Central memory CD8-positive, alpha-beta T cell (primary cell): ENCODE measurements at places on chromosomes 12 and 14.

DNA sequence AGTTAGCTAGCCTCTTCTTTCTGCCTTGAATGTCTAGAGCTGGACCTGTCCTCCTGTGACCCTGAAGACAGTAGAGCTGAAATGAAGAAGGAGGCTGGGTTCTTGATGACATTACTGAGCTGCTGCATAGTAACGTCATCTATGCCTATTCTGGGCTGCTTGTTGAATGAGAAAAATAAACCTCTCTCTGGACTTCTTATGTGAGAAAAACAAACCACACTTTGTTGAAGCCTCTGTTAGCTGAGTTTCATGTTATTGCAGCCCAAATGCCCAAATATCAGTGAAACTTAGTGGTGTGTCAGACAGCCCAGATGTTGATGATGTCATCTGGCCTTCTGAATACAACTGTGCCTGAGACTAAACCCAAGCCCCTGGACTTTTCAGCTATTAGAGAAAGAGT, 67.0 kb upstream of the MAX start:
- no peak overlapping the region for H3K27ac ChIP-seq
- H3K27me3 ChIP-seq, result peaks cover 10% of the 10 kb centered on the region
- no peak overlapping the region for H3K4me3 ChIP-seq
- H3K36me3 ChIP-seq, result no peaks in the 10 kb centered on the region

GRCh38 chr14:22978981-22979671, 3.2 kb downstream of the AJUBA start:
- no peaks in the 10 kb centered on the region for H3K36me3 ChIP-seq
- H3K27ac ChIP-seq, result no peak overlapping the region
- DNase-seq, result no peak
- H3K4me3 ChIP-seq, result no peak overlapping the region
- peaks cover 15% of the 10 kb centered on the region for H3K27me3 ChIP-seq
- H3K4me1 ChIP-seq, result no peaks in the 10 kb centered on the region

- H3K27me3 ChIP-seq, result peaks cover 65% of the 10 kb centered on the region
- no peaks in the 10 kb centered on the region for H3K36me3 ChIP-seq
- H3K27ac ChIP-seq, result no peak overlapping the region
- H3K4me1 ChIP-seq, result no peaks in the 10 kb centered on the region
- no peak overlapping the region for H3K4me3 ChIP-seq
Measured at GRCh38 chr14:69547701-69548348, 26.8 kb downstream of the CCDC177 start.

DNA sequence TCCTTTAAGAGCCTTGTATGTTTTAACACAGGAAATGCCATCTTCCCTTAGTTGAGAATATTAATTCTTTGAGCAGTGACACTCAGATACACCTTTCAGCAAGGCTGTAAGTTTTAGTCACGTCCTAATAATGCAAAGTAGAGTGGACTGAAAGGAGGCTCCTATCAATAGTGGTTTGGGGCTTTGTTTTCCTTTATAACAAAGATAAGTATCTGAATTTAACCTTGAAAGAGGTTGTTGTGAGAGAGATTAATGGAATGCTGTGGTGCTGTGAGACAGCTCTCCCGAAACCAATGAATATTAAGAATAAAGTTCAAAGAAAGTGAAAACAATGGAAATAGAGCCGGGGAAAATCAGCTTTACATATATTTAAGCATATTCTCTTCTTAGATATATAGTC, 259.6 kb downstream of the ERC1 start:
- no peaks in the 10 kb centered on the region for H3K4me1 ChIP-seq
- peaks cover 3% of the 10 kb centered on the region for H3K36me3 ChIP-seq
- no peak for DNase-seq
- no peak overlapping the region for H3K4me3 ChIP-seq
- H3K27ac ChIP-seq, result no peak overlapping the region
- no peaks in the 10 kb centered on the region for H3K27me3 ChIP-seq

DNA sequence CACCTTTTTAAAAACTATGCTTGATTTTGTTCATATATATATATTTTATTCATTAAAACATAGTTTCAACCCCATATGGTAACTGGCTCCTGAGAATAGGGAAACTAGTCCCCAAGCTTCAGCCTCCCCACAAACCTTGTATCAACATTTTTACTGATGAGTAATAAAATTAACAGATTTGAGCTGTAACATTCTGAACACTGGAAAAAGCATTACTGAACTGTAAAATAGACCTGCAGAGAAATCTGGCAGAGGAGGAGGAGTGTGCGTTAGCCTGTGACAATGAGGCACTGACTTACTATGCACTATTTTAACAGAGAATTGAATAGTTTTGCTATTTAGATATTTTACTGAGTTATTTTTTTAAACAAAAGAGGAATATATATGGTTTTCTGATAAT, 43.1 kb downstream of the FRS2 start:
- H3K4me3 ChIP-seq, result no peak overlapping the region
- no peak for DNase-seq
- H3K4me1 ChIP-seq, result peaks cover 31% of the 10 kb centered on the region
- H3K36me3 ChIP-seq, result peaks cover 2% of the 10 kb centered on the region
- no peaks in the 10 kb centered on the region for H3K27me3 ChIP-seq
- no peak overlapping the region for H3K27ac ChIP-seq

- H3K4me1 ChIP-seq, result peaks cover 56% of the 10 kb centered on the region
- peak overlapping the region; percentile 96 for H3K27ac ChIP-seq
- H3K27me3 ChIP-seq, result no peaks in the 10 kb centered on the region
Measured at GRCh38 chr12:93441081-93441616, 598 bp downstream of the UBE2N start.

DNA sequence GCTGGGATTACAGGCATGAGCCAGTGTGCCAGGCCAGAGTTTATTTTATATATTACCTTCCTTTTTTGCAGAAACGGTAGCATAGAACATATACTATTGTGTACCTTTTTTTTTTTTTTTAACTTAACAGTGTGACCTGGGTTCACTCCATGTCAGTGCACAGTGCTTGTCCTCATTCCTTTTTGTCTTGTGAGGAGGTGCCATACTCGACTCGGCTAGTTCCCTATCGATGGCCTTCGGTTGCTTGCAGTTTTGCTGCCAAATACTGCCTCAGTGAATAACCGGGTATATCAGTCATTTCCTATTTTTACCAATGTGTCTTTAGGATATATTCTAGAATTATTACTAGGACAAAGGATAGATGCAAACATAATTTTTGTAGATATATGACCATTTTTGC, 36.8 kb downstream of the ZNF664 start:
- H3K27me3 ChIP-seq, result no peaks in the 10 kb centered on the region
- H3K27ac ChIP-seq, result no peak overlapping the region

- H3K4me3 ChIP-seq, result no peak overlapping the region
- no peak for DNase-seq
- no peak overlapping the region for H3K27ac ChIP-seq
- H3K36me3 ChIP-seq, result no peaks in the 10 kb centered on the region
- peaks cover 9% of the 10 kb centered on the region for H3K27me3 ChIP-seq
- H3K4me1 ChIP-seq, result peaks cover 4% of the 10 kb centered on the region
Measured at GRCh38 chr12:3244219-3244750, 167.1 kb downstream of the TSPAN9 start.

GRCh38 chr12:15794836-15795235, 5.6 kb upstream of the EPS8 start:
- H3K4me3 ChIP-seq, result no peak overlapping the region
- H3K27me3 ChIP-seq, result peaks cover 52% of the 10 kb centered on the region
- no peak for DNase-seq
- peaks cover 4% of the 10 kb centered on the region for H3K4me1 ChIP-seq

- H3K36me3 ChIP-seq, result peaks cover 3% of the 10 kb centered on the region
- H3K27ac ChIP-seq, result no peak within 1 kb of the TSS
- peak within 1 kb of the TSS; percentile 65 for H3K4me3 ChIP-seq
- peaks cover 89% of the 10 kb centered on the region for H3K27me3 ChIP-seq
- no peak for DNase-seq
Measured at GRCh38 chr12:102957339-102958050, at the start of gene ASCL1. ASCL1 (plus strand) TSS chr12:102957674; CDS start chr12:102958245, 571 bp downstream.

GRCh38 chr14:23153851-23154796, 29.3 kb downstream of the SLC7A8 start:
- no peaks in the 10 kb centered on the region for H3K4me1 ChIP-seq
- H3K27ac ChIP-seq, result no peak overlapping the region
- no peaks in the 10 kb centered on the region for H3K36me3 ChIP-seq
- peaks cover 63% of the 10 kb centered on the region for H3K27me3 ChIP-seq

GRCh38 chr12:18646286-18646890, 91.4 kb downstream of the PLCZ1 start:
- no peak overlapping the region for H3K27ac ChIP-seq
- no peak for DNase-seq
- no peak overlapping the region for H3K4me3 ChIP-seq

DNA sequence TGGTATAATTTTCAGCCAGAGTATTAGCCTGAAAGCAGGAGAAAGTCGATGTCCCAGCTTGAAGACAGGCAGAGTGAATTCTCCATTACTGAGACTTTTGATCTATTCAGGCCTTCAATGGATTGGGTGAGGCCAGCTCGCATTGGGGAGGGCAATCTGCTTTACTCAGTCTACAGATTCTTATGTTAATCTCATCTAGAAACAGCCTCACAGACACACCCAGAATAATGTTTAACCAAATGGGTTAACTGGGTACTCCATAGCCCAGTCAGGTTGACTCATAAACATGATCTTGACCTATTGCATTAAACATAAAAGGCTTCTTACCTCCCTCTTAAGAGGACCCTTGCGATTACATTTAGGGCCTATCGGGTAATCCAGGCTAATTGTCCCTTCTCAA, 118.0 kb downstream of the KTN1 start:
- H3K36me3 ChIP-seq, result no peaks in the 10 kb centered on the region
- no peak overlapping the region for H3K4me3 ChIP-seq
- no peak overlapping the region for H3K27ac ChIP-seq
- no peaks in the 10 kb centered on the region for H3K4me1 ChIP-seq
- no peaks in the 10 kb centered on the region for H3K27me3 ChIP-seq
- DNase-seq, result no peak

DNA sequence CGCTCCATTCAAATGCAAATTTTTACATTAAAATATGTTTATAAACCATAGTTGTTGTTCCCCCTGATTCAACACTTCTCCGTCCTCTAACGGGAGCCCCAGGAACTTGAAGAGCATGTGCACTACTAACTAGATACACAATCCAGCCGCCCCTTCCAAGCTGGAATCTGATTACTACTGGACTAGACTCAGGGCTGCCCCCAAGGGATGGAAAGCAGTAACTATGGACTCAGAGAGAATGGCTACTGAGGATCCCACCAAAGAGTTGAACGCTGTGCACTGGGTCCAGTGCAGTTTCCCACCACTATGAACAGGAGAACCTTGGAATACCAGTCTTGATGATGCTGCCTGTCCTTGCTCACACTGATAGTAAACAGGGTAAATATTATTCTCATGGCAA, 48.6 kb upstream of the PCNX1 start:
- H3K4me1 ChIP-seq, result no peaks in the 10 kb centered on the region
- no peak for DNase-seq
- no peaks in the 10 kb centered on the region for H3K36me3 ChIP-seq
- H3K4me3 ChIP-seq, result no peak overlapping the region
- no peaks in the 10 kb centered on the region for H3K27me3 ChIP-seq

DNA sequence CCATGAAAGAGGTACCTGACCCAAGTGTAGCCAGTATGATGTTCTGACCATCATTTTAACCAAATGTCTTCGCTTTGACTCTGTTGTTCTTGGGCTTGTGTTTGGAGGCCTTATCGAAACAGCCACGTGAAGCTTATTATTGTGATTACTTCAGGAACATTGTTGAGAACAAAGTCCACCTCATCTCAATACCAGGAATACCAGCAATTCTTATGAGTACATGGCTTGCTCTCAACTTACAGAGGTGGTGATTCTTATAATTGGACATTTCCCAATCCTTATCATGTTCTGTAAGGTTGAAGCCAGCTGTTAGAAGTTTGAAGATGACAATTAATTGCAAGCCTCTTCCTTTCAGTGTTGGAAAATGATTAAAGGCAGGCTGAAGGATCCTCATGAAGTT, 21.8 kb upstream of the RPS6KA5 start:
- H3K36me3 ChIP-seq, result peaks cover 5% of the 10 kb centered on the region
- DNase-seq, result no peak
- H3K4me3 ChIP-seq, result no peak overlapping the region
- peaks cover 4% of the 10 kb centered on the region for H3K27me3 ChIP-seq

DNA sequence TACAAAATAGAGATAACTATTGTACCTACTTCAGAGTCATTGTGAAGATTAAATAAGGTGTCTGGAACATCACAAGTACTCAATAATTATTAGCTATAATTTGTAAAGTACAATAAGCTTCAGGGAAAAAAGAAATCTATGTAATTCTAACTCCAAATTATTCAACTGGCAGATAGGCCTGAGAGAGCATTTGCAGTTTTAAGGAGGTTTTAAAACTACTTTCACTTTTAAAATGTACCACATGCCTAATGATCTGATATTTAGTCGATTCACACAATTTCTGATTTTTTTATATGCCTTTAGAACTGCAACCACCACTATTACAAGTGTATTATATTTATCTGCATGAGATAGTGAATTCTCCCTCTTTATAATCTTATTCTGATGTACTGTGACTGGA, 24.9 kb upstream of the FRMD6 start:
- H3K4me1 ChIP-seq, result no peaks in the 10 kb centered on the region
- H3K36me3 ChIP-seq, result no peaks in the 10 kb centered on the region
- no peak overlapping the region for H3K4me3 ChIP-seq
- DNase-seq, result no peak
- H3K27ac ChIP-seq, result no peak overlapping the region

DNA sequence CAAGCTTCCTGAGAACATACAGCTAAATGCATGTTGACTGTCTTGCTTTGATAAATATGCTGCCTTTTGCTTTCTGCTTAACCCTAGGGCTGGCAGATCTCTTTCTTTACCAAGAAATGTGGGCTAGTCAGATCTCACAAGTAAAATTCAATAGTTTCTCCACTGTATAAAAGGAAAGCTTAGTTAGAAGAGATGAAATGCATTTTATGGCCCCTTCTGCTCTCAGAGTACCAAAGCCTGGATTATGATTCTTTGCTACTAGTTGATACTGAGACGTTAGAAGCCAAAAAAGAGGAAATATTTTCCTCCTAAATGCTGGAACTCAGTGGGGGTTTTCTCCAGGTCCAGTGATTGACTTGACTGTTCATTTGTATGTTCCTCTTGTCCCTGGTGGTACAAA, 552.7 kb downstream of the SNAPC1 start:
- no peak overlapping the region for H3K27ac ChIP-seq
- H3K4me3 ChIP-seq, result no peak overlapping the region
- no peaks in the 10 kb centered on the region for H3K4me1 ChIP-seq
- DNase-seq, result no peak
- H3K36me3 ChIP-seq, result no peaks in the 10 kb centered on the region

GRCh38 chr12:125169870-125170269, 104.6 kb downstream of the AACS start:
- no peaks in the 10 kb centered on the region for H3K4me1 ChIP-seq
- peaks cover 46% of the 10 kb centered on the region for H3K27me3 ChIP-seq
- H3K27ac ChIP-seq, result no peak overlapping the region
- no peak overlapping the region for H3K4me3 ChIP-seq
- H3K36me3 ChIP-seq, result no peaks in the 10 kb centered on the region
- no peak for DNase-seq

GRCh38 chr12:131287015-131287937, 333.6 kb downstream of the ADGRD1 start:
- no peak overlapping the region for H3K27ac ChIP-seq
- DNase-seq, result no peak
- H3K4me1 ChIP-seq, result no peaks in the 10 kb centered on the region
- no peak overlapping the region for H3K4me3 ChIP-seq
- H3K36me3 ChIP-seq, result no peaks in the 10 kb centered on the region
- H3K27me3 ChIP-seq, result no peaks in the 10 kb centered on the region

GRCh38 chr14:38882533-38882932, 220.5 kb downstream of the SEC23A start:
- H3K36me3 ChIP-seq, result no peaks in the 10 kb centered on the region
- H3K27ac ChIP-seq, result no peak overlapping the region
- H3K27me3 ChIP-seq, result peaks cover 42% of the 10 kb centered on the region
- H3K4me3 ChIP-seq, result no peak overlapping the region
